ENCODE measurements at places on chromosomes 16 and 17. TPM values are rescaled to one million over a fixed set of nuclear protein-coding genes. Genes with fewer than 3 reads are reported as not detected.

DNA sequence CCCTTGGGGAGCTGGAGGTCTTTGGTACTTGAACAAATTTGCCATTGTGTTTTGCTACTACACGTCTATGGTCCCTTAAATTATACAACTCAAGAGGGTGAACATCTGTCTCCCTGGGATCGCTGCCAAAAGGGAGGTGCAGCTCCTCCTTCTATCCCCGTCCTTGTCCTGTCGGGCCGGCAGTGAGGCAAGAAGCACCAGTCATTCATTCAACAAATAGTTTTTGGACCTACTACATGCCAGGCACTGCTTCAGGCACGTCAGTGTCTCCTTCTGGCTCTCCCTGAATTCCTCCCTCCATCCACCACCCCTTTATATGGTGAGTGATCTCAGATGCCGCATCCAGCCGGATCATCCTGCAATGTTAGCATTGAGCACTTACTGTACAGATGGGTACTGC is 2.2 kb upstream of the RPL38 start:
- H3K4me3 ChIP-seq, result no peak overlapping the region
- no peak for DNase-seq
- peaks cover 35% of the 10 kb centered on the region for H3K4me1 ChIP-seq
- H3K36me3 ChIP-seq, result no peaks in the 10 kb centered on the region
- H3K27ac ChIP-seq, result no peak overlapping the region
- H3K27me3 ChIP-seq, result no peaks in the 10 kb centered on the region

- H3K27me3 ChIP-seq, result no peaks in the 10 kb centered on the region
- H3K27ac ChIP-seq, result no peak overlapping the region
- peaks cover 8% of the 10 kb centered on the region for H3K4me1 ChIP-seq
- H3K36me3 ChIP-seq, result peaks cover 39% of the 10 kb centered on the region
Measured at GRCh38 chr17:56983366-56983765, 5.4 kb downstream of the SCPEP1 start.

DNA sequence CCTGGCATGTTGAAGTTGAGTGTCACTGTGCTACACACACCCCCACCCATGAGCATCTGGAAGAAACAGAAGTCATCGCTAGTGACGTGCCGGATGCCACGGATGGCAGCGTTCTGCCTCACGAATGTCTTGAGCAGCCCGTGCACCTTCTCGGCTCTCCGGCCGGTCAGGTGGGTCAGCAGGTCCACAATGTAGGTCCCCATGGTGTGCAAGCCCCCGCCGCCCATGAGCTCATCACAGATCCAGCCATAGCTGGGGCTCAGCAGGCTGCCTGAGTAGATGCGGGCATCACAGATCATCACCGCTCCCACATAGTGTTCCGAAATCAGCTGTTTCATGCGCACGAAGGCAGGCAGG is 8.9 kb downstream of the C16orf86 start:
- H3K36me3 ChIP-seq, result peaks cover 11% of the 10 kb centered on the region
- no peaks in the 10 kb centered on the region for H3K27me3 ChIP-seq
- DNase-seq, result no peak
- H3K4me3 ChIP-seq, result no peak overlapping the region
- H3K27ac ChIP-seq, result no peak overlapping the region

The HNF1B gene
- total RNA-seq, result not detected

- no peaks in the 10 kb centered on the region for H3K36me3 ChIP-seq
- H3K27me3 ChIP-seq, result no peaks in the 10 kb centered on the region
- no peaks in the 10 kb centered on the region for H3K4me1 ChIP-seq
- H3K4me3 ChIP-seq, result no peak overlapping the region
Measured at GRCh38 chr16:9381905-9382304, 290.5 kb downstream of the HAPSTR1 start.
